ENCODE measurements at places on chromosomes 16 and 17. TPM values are rescaled to one million over a fixed set of nuclear protein-coding genes. Genes with fewer than 3 reads are reported as not detected.

SPATA32 gene
- not detected for total RNA-seq

ZPBP2 gene
- total RNA-seq, result not detected

TBC1D26 gene
- total RNA-seq, result 0.28 TPM

GABARAPL2 gene
- total RNA-seq, result 64.5 TPM

SLC43A2 gene
- total RNA-seq, result 3.3 TPM

GUCY2D gene
- total RNA-seq, result not detected

TNFRSF17 gene
- not detected for total RNA-seq

DYNLRB2 gene
- not detected for total RNA-seq

TBC1D3I gene
- total RNA-seq, result 0.60 TPM

SEPTIN12 gene
- not detected for total RNA-seq

CACNG5 gene
- total RNA-seq, result not detected

NLK gene
- total RNA-seq, result 14.5 TPM

GSG1L gene
- not detected for total RNA-seq

PRSS8 gene
- total RNA-seq, result not detected

LHX1 gene
- not detected for total RNA-seq

DNA sequence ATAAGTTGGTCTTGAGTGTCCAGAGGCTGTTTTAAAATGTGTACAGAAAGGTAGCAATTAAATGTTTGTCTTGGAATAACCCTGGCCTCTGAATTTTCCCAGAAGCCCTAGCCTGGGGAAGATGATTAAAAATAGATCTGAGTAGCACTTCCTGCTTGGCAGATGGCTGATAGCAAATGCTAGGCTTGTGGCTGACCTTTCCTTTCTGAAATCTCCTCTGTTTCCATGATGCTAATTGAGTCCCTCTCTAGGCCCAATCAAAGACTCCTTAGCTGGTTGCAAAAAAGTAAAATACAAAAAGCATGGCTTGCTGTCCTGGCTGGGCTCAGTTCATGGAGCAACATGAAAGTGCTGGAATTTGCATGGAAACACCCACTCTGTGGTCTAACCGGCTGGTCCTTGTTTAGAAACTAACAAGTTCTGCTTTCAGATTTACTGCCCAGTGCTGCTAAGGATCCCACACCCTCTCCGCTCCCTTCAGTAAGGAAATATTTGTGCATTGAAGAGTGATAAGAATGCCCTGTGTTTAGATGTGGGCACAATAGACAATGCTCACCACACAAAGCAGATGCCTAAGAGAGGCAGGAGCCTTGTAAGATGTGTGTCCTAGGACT, 40.8 kb downstream of the YPEL2 start:
- no peak for DNase-seq

GRCh38 chr16:84370723-84371552, 2.6 kb downstream of the ATP2C2 start:
- no peak for DNase-seq

GRCh38 chr17:81328489-81328888, 33.4 kb upstream of the SLC38A10 start:
- no peak for DNase-seq

GRCh38 chr17:46929413-46929812, 6.5 kb downstream of the GOSR2 start:
- DNase-seq, result no peak

DNA sequence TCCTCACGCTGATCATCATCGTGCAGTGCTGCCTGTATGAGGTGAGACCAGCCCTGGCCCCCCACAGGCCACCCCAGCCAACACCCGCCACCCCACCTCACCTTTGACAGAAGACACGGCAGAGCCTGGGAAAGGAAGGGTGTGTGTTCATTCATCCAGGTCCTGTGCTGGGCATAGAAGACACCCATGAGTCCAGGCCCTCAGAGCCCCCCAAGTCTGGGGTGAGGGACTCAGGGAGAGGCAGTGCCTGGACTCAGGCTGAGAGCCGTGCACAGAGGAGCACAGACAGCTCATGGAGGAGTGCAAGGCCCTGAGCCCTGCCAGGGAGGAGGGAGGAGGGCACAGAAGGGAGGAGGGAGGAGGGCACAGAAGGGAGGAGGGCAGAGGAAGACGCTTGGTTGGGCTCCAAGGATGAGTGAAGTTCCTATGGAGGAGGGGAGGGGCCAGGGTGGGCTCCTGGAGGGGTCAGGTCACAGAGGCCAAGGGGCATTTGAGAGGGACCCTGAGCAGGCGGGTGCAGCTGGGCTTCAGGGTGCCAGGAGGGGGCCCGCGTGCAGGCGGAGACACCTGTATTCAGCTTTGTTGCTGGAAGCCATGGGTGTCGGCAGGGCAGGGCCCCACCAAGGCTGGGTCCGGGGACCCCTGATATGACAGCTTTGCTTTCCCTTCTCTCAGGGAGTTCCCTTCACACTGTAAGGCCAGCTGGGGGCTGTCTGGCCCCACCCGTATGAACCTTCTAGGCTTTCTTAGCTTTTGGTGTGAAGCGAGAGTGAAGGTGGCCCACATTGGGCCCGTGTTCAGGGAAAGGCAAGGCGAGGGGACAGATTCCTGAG, 11.4 kb downstream of the TAX1BP3 start:
- DNase-seq, result peak; percentile 83

GRCh38 chr17:27473748-27474609, 17.7 kb downstream of the KSR1 start:
- DNase-seq, result no peak

DNA sequence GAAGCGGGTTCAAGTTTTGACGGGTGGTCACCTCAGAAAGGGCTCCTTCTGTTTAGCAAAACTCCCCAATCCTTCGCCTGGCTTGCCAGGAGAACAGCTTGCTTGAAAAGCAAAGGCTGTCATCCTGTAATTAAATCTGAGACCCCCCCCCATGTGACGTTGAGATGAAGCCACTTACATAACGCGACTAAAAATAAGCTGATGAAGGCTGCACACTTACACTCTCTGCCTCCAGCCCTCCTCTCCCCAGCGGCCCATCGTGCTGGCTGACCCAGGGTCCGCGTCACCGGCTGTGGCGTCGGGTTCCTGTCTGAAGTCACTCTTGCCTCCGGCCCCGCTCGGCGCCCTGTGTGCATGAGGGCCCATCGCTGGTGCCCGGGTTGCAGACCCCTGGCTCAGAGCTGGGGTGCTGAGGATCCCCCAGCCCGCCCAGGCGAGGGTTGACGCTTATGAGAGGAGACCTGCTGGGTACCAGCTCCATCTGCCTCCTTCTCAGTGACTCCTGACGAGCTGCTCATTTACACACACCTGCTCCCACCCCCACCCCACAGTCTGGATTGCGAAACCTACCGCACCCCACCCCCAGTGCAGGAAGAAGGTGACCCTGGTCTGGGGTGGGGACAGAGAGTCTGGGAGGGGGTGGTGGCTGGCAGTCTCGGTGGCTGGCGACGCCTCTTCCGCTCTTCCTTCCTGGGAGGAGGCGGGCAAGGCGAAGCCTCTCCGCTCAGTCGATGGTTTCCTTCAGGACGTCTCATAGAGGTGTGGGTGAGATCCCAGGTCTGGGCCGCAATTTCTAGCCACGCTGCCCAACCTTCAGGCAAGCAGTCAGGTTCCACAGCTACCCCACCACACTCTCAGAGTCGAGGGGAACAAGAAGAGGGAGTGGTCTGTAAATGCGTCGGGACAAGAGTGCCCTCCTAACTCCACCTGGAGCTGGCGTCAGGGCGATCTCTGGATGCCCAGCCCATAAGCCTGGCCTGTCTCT, 3.1 kb upstream of the BAIAP2 start:
- DNase-seq, result no peak

GRCh38 chr16:2429771-2430663, 770 bp downstream of the CCNF start:
- no peak for DNase-seq

DNA sequence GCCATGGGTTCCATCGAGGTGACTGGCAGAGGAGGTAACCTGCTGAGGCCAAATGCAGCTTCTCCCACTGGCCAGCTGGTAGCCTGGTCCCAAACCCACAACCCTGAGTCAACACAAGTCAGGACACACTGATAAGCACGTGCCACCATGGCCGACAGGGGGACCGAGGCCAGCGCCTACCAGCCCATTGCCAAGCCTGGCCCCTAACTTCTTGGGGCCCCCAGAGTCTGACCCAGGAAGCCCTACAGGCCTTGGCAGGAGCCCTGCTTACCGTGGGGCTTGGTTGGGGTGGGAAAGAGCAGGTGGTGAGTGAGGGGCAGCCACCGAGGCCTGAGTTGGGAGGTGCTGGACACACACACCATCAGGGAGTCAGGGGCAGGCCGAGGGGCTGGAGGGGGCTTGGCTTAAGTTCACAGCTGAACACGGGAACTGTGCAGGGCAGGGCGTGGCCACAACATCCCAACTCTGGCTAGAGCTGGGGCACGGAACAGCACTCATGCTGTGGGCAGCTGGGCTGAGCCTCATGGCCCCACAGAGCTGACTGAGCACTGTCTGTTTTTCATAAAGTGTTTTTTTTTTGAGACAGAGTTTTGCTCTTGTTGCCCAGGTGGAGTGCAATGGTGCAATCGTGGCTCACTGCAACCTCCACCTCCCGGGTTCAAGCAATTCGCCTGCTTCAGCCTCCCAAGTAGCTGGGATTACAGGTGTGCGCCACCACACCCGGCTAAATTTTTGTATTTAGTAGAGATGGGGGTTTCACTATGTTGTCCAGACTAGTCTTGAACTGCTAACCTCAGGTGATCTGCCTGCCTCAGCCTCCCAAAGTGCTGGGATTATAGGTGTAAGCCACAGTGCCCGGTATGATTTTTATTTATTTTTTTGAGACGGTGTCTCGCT, 5.5 kb downstream of the MRPL28 start:
- DNase-seq, result no peak

- no peak for DNase-seq
Measured at GRCh38 chr17:45093444-45094110, 32.5 kb downstream of the NMT1 start.

DNA sequence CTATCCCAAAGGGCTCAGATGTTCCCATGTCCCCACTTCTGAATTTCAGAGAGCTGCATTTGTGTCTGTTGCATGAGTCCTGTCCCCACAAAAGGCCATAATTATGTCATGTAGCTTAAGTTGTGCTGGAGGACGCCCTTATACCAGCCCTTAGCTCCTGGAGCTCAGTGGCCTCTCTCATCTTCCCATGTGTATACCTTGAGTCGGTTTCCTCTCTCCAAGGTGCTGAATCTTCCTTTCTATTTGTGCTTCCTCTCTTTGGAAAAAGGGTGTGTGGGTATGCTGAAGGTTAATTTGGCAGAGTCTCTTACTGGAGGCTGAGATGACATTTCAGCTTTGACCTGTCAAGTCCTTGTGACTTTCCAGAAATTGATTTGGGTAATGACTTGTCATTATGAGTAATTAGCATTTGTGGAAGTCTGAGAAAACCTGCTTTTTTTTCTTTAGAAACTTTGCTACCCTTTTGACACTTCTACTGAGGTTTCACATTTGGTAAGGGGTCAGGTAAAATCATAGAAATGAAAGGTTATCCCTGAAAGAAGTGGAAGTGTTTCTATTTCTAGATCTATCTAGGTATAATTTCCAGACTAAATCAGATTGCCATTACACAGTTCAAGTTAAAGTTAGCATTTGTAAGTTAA, 185.4 kb downstream of the ABCC12 start:
- no peak for DNase-seq

- DNase-seq, result no peak
Measured at GRCh38 chr17:7221278-7222092, 1.7 kb downstream of the ACADVL start.

DNA sequence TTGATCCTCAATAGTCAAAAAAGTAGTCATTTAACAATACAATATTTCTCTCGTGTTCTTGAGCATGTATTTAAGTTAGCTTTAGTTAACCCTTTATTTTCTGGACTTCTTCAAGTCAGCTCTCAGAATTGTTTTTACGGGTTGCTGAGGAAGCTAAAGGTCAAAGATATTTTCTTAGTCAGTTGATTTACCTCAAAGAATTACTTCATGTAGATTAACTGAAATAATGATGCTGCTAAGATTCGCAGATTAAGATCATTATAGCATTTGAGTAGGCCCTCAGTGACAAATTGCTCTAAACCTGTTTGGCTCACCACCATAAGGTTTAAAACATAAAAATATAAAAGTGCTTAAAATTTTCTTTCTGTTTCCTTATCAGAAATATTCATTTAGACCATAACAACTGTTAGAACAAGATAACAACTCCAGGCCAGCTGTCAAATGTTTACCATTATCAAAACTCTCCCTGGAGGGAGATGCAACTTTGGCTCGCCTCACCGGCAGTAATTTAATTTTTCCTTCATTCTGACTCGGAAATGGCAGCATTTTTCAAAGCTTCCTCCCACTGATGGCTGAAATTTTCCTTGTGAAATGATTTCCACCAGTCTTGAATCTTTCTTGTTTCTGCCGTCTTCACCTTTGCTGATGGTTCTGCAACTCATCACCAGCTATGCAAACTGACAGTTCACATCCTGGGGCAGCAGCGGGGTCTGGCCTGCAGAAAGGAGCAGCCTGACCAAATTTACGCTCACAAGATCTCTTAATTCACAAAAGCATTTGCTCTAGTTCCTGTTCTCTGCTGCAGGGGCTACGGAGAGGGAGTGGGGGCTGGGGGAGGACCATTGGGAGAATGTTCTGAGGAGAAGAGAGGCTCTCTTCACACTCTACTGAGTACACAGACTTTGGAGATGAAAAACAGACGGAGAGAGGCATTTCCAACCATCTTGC, 254.8 kb upstream of the TBX2 start:
- DNase-seq, result no peak

DNA sequence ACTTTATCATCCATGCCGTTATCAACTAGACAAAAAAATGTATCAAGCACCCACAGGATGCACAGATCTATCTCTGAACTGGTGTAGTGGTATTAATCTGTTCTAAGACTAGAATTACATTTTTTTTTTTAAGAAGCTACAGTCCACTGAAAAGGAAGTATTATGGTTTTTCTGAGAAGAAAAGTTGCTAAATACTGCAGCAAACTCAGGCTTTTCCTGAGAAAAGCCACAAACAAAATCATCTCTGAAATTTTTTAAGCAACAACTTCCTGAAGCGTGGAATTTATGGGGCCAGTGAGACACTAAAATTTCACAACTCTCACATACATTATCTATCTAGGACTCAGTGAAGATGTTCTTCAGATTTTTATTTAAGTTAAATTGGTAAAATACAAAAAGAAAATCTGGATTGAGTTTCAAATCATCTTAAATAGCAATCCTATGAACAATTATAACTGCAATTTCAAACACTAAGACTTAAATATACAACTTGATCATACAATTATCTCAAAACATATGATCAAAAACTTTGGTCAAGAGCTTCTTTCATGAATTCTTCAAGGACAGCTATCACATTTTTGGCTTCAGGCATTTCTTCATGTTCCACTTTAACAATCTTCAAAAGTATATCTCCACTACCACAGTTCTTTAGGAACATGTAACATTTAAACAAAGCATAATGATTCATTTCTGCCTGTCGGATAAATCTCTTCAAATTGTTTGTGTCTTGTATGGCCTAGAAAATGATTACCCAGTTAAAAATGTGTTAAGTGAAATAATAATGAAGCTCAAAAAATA, 10.5 kb downstream of the C17orf75 start:
- DNase-seq, result no peak

DNA sequence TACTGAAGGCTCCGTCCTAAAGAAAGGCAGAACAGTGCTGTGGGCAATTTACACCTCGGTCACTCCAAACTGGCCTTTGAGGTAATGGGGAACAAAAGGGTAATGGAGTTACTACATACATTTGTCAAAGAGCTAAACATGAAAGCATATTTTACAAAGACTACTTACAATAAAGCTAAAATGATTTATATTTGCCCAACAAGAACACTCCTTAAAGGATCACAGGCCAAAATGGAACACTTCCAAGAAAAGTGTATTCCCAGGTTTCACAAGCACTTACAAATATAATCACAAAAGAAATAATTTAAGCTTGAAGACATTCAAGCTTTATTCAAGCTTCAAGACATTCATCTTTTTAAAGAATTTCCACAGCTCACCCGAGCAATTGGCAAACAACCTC, 29.3 kb downstream of the C17orf67 start:
- no peak for DNase-seq

- no peak for DNase-seq
Measured at GRCh38 chr17:81710514-81711308, 1.4 kb upstream of the SLC25A10 start.

- DNase-seq, result no peak
Measured at GRCh38 chr16:56119133-56119532, 72.2 kb upstream of the GNAO1 start.

All from chondrocyte (in vitro differentiated cells).